Dorsolateral prefrontal cortex (tissue), 122 donors: ENCODE measurements at places on chromosomes 5 and 9. TPM values are rescaled to one million over a fixed set of nuclear protein-coding genes. Genes with fewer than 3 reads are reported as not detected.

GRCh38 chr9:76984486-76984885, 35.0 kb upstream of the FOXB2 start:
- no peak for DNase-seq

DNA sequence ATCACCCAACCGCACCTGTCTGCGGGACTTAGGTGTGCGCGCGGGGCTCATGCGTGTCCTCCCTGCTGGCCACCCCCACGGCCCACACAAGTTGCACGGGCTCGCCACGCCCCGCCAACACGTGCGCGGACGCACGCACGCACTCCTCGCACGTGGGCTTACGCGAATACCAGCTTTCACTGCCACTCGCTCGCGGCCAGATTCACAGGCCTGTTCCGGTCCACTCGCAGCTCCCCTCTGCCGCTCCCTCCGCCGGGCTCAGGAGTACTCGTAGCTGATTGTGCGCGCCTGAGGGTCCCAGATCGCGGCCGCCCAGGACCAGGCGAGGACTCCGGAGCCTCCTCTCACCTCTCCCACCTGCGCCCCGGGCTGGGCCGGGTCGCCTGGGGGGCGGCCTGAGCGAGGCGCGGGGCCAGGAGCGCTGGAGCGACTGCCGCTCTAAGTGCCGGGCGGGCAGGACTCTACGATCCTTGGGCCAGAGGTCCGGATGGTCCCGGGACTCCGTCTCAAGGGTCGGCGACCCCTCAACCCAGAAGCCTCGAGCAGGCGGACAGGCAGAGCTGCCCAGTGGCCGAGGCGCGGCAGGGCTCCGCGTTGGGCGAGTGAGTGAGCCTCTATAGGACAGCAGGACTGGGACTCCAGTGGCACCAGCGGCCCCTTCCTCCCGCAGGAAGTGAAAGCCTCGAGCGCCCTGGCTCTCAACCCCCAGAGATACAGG, 3.4 kb downstream of the PCDHGC5 start:
- peak; percentile 19 for DNase-seq

DNA sequence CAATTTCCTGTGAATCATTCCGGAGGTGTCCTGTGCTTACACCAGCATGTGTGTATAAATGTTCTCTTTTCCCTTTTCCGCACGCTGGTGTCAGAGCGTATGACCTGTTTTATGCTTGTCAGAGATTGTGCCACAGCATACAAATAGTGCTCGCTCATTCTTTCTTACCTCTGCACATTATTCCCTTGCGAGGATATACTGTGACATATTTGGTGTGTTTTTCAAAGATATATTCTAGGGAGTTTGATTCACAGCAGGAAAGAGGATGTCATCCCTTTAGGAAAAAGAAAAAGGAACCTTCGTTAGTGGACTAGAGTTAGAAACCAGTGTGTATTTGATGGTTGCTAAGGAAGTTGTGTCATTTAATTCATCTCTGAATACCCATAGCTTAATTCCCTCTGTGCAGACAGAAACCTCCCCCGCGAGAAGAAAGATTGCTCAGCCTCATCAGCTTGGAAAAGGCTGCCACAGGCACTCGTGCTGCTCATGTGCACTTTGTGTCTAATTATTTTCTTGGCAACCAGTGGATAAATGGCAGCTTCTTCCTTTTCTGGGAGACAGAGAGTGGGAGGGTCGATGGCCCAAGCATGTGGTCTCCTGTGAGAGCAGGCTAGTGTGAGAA, 14.7 kb upstream of the CCIN start:
- DNase-seq: peak; percentile 52

DNA sequence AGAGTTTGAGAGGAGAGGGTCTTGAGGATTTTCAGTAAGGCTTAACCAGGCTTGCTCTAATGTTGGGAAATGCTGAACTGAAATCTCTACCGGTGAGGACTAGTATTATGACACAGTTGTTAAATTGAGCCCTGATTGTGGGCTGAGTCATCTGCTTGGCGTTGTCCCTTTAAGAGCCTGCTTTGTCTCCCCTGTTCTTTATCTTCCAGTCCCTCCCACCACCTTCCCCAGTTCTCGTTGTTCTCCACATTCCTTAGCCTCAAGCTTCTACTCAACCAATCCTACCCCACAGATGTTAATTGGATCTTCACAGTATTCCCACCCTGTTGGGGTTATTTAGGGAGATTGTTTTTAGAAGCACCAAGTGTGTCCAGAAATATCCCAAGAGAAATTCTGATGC, 57.6 kb downstream of the ANKRD55 start:
- no peak for DNase-seq

DNA sequence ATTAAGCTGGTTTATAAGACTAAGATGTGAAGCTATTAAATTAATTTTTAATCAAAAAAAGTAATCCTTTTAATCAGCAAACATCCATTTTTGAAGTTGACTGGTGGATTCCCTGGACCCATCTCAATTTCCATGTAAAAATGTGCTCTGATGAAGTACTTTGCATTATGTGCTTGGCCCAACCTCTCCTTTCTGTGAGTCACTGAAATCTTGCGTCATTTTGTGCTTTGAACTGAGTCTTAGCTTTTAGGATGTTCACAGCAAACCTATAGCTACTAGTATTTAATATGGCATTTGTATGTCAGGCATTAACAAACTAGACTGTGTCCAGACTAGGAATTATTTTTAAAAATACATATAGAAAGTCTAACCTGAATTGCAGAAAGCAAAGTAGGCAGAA, 55.0 kb upstream of the CDH12 start:
- no peak for DNase-seq

GRCh38 chr9:97284798-97285197, 22.7 kb upstream of the CCDC180 start:
- DNase-seq: no peak

- no peak for DNase-seq
Measured at GRCh38 chr5:141514330-141515133, 25.7 kb downstream of the PCDHGC5 start.

DNA sequence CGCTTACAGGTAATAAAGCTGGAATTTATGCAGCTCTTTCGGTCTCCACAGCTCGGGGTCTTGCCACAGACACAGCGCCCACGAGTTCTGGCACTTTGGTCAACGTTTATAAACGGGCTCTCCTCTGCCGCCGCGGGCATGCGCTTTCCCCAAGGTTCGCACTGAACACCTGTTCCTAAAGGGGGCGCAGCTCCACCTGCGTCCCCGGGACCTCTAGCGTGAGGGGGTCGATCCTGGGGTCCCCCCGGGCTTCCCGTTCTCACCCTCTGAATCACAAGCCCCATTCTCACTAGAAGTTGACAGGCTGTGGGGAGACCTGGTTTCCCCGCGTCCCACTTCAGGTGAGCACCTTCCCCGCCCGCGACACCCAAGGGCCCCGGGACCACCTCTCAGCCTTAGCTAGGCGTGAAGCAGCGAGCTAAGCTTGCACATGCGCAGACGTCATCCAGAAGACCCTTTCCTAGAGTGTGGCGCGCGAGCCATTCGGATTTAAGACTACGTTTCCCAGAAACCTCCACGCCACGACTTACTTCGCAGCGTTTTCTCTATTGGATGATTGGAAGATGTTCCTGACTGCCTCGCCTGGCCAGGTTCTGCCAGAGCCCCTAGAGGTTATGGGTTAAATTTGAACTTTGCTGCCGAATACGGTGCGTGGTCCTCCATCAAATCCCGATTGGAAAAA, 21.3 kb upstream of the ZNF782 start:
- peak; percentile 67 for DNase-seq

DNA sequence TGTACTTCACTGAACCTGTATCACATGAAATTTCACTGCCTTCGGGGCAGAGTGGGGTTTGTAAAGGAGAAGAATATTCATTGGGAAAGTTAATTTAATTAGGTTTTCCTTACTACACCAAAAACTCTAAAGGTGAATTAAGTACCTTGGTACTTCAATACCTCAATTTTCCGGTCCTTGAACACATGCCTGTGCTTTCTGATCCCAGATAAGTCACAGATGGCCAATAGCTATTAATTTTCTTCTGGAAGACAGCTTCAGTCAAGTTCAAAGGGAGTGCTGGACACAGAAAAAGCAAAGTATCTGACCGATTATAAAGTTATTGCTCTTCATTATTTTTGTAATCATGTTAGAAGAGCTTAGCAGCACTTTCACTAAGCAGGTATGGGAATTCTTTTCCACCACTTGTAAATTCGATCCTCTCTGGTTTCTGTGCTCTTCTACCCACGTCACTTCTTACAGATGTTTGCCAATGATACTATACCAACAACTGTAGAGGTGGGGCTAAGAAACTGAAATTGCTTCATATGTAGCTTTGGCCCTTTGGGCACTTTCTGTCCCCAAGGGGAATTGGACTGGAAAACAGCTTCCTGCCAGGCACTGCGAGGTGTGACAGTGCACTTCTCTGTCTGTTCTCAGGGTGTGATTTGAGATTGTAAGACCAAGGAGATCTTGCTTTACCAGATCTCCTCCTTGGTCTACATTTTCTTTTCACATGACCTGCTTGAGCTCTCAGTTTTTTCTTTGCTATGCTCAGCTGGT, 164.0 kb downstream of the CCDC192 start:
- no peak for DNase-seq

GRCh38 chr9:4196886-4197285, 103.0 kb downstream of the GLIS3 start:
- DNase-seq: no peak

The SLC45A2 gene
- 0.20 TPM for total RNA-seq

The OBP2B gene
- not detected for total RNA-seq

The NEURL1B gene
- 17.9 TPM for total RNA-seq

The LECT2 gene
- total RNA-seq: not detected

The SPTLC1 gene
- total RNA-seq: 57.4 TPM
